ENCODE measurements at places on chromosomes 6 and 20.

GRCh38 chr20:61812121-61812844 lies 253.4 kb downstream of the TAF4 start:
- no peak for DNase-seq

DNA sequence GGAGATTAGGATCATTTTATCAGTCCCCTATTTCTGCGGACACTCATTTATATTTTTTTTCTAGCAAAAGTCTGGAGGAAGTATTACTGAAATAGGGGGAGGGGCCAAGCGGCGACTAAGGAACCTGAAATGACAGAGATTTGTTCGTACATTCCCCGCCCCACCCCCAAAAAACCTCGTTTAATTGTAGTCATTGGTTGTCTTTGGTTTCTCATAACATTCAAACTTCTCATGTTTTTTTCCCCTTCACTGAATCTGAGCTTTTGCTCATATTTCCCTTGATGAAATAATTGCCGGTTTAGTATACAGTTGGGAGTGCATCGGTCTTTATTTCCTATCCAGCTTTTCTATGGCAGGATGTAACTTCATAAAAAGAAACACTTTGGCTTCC lies 768 bp upstream of the FYN start:
- no peak for DNase-seq

DNA sequence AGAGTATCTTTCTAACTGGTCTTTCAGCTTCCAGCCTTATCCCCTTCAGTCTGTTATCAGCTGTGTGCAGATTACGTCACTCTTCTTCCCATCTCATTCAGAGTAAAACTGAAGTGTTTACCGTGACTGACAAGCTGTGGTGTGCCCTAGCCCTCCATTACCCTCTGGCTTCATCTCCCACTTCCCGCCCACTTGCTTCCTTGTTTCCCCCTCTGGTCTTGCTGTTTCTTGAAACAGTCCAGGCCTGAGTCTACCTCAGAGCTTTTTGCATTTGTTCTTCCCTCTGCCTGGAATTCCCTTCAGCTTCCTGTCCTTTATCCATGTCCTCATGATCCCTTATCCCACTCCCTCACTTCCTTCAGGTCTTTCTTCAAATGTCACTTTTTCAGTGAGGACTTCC lies 66.9 kb downstream of the CARMIL1 start:
- no peak for DNase-seq

DNA sequence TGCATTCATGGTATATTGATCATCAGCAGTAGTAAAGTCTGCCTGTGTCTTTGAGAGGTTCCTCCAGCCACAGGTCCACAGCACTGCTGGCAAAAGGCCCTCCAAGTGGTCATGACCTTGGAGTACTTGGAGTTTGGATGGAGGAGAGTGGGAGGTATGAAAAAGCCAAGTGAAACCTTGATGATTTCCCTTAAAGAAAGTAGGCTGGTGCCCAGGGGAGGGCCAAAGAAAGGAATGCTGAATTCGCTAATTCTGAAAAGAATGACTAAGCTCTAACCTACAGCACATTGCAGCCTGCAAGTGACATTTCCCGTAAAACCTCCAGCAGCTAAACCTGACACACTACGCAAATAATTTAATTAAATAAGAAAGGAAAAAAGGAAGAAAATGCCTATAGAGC lies 223.4 kb upstream of the TAB2 start:
- DNase-seq = no peak

DNA sequence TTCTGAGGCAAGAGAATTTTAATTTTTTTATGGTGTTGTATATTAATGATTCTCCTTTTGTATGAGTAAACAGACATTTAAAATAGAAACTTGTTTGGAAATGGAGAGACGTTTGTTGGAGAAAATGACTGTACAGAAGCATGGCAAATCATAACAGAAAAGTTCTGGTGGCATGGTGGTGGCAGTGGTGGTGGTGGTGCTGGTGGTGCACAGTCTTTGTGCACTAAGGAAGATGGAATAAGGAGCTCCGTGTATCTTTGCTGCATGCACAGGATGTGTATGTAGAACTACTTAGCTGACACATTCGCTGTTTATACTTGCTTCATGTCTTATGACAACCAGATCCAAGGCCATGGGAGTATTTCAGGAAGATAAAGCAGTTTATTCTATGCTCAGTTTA lies 294.9 kb downstream of the UTRN start:
- DNase-seq = no peak

- DNase-seq = no peak
Observed at GRCh38 chr6:10256113-10256690, 158.7 kb downstream of the TFAP2A start.

- no peak for DNase-seq
Observed at GRCh38 chr20:8671370-8671961, 397.4 kb upstream of the PLCB4 start.

Data from renal pelvis (tissue), 12 donors.